ENCODE measurements at places on chromosomes 3 and 15.
A peak's percentile ranks its signal among the peaks of the same experiment; 100 is the strongest.

GRCh38 chr15:39251413-39252133, 329.3 kb upstream of the THBS1 start:
- DNase-seq = no peak

DNA sequence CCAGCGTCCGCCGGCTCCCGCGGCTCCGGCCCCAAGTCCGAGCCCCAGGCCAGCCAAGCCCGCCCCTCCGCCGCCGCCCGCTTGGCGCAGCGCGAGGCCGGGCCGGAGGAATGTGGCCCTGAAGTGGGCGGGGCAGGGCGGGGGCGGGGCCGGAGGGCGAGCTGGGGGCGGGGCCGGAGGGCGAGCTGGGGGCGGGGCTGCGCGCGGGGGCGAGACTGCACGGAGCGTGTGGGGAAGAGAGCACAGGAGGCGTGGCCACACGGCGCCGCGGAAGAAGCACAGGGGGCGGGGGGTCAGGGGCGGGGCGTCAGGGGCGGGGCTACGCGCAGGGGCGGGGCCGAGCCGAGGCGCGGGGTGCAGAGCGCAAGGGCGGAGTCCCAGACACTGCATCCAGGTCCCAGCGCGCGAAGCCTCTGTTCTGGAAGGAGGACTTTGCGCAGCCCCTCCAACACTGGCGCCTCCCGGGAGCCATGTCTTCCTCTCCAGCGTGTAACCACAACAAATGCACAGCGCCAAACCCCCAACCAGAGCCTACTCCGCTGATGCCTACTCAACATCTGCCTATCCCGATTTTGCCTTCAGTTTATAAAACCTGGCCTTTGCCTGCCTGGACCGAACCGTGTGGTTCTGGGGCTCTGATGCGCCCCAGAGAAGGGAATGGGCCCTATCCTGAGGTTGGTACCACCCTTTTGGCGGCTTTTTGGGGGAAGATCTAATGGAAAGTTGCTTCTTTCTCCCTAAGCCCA, 105.5 kb downstream of the IQSEC1 start:
- peak; percentile 87 for DNase-seq

DNA sequence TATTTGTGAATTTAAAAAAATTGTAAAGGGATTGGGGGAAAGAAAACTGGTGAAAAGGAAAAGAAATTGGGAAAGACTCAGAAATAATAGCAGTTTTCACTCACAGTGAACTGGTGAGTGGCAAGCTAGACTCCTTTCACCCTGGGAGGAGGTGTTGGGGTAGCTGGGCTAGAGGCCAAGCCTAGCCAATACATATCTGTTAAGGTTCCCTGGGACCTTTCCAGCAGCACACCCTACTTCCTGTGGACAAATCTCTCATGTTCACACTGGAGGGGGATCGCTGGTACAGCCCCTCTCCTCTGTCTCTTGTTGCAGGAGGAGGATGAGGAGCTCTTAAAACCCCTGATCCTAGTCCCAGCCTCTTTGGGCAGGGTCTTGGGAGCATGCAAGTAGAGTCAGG, 3.7 kb upstream of the RPP25 start:
- no peak for DNase-seq

DNA sequence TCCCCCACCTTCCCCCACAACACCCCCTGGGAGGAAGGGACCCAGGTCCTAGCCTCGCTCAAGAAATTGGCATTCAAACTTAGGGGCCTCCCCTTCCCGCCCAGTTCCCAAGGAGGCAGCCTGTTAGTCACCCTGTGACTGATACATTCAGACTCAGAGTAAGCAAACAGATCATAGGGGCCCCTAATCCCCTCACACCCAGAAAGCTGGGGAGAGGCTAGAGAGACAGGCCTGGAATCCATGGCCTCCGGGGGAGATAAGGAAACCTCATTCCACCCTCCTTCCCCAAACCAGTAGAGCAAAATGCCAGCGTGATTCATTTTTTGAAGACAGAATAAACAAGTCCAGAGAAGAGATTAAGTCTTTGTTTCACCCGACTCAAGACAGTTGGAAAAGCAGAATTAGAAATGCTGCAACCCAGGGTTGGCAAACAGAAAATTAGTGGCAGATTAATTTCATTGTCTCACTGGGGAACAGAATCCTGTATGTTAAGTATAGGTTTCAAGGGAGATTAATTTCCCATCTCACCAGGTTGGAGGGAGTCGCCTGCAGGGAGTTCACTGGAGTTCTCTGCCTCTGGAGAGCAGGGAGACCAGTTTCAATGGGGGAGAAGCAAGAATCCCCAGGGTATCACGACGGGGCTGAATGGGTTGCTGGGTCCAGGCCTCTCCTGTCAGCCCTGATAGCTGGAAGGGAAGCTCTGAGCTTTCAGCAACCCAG, 268.3 kb downstream of the UACA start:
- no peak for DNase-seq

DNA sequence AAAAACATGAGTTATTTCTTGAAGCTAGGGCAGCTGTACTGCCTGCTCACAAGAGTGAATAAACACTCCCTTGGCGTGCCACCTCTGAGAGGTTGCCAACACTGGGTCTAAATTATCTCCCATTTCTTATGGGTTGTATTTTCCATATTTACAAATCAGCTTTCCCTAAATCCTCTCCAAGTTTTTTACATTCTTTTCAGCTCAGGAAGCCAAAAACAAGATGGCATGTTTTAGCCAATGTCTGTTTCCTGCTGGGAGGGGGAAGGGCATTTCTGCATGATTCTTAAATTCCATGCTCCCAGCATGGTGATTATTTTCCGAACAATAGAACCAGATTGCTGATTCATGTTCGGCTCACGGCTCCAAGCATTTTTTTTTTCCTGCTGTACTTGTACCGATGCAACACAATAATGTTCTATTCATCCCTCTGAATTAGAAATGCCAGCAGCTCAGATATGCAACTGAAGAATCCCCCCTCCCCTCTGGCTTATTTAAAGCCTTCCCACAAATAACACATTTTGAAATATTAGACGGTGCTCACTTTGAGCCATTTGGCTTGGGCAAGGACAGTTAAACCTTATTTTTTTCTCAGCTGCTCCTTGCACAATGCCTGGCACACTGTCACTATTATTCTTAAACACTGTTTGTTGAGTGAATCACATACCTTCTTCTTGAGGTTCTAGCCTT, 252.5 kb downstream of the THRB start:
- no peak for DNase-seq

DNA sequence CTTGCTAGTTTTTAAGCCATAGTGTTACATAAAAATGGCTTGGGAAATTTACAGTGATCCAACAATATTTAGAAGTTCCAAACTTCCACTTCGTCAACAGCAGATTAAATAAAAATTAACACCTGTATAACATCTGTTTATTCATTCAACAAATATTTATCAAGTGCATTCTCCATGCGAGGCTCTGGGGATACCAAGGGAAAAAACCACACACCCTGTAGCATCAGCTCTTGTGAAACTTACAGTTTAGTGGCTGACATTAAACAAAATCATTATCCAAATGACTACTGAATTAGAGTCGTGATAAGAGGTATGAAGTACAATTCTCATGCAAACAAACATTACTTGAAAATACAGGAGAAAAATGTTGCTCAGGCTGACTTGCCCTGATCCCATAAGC, 122.9 kb downstream of the DLG1 start:
- DNase-seq = no peak

GRCh38 chr3:46812237-46812791, 50.9 kb downstream of the MYL3 start:
- DNase-seq = peak; percentile 51

DNA sequence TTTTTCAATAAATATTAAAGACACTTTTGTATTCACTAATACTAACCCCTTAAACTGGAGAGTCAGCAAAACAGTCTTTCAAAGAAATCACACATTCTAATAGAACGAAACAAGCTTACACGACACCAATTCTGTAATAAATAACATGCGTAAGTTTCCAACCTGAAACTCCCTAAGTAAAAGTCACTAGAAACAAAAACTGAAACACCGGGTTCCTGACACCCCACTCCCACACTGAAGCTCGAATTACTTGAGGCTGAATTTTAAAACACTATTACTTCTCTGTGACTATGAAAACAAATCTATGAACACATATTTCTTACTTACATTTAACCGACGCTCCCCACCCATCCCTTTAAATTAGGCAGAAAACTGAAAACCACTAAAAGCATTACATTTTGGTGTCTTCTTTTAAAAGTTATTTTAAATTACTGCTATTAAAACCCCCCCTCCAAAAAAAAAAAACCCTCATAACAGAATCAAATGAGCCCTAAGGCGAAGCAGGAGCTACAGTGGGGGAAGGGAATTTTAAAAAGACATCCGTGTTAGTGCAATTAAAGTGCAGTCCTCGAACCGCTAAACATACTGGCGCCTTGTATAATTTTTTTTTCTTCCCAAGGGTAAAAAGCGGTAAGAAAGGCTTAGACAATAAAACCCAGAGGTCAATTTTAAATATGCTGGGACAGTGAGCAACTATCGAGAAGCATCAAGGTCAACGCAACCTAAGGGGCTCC, 878 bp downstream of the SPPL2A start:
- peak; percentile 38 for DNase-seq

- no peak for DNase-seq
These were observed 280.8 kb upstream of the ROPN1 start for GRCh38 chr3:124272605-124273151.

- DNase-seq = no peak
These were observed 64.7 kb downstream of the MINAR1 start for GRCh38 chr15:79496838-79497237.

DNA sequence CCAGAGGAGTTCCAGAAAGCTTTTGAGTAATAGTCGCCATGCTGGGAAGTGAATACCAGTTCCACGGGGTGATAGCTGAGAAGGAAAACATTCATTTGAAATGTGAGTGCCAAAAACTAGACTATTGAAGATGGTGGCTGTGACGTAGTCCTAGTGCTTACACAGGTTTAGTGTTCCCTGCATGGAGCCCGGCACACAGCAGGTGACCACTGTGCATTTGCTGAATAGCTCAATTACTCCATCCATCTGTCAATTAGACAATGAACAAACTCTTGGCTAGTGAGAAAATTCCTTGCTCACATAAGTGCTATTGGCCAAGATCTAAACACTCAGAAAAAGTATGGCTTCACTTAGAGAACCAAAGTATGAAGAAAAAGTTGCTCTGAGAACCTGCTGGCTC, 448.1 kb upstream of the WNT5A start:
- no peak for DNase-seq

- DNase-seq = no peak
These were observed 447.4 kb downstream of the AGBL1 start for GRCh38 chr15:86526938-86527690.

GRCh38 chr3:33372218-33373081, 67.8 kb downstream of the UBP1 start:
- DNase-seq = peak; percentile 30

DNA sequence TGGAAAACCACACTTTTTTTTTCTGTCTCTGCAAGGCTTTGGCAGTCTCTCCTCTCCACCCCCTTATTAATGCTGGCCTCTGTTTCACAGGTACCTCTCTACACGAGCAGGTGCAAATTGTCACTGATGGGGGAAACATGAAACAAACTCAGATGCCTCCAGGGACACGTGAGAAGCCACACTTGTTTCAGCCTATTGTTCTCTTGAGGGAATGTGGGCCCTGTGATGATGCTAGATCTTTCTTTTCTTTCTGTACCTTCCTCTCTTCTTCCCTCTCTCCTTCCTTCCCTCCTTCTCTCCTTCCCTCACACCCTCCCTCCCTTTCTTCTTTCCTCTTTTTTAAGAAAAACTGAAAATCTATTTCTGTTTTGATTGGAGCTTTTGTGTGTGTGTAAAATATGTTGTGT, 5.7 kb upstream of the BLM start:
- DNase-seq = no peak

DNA sequence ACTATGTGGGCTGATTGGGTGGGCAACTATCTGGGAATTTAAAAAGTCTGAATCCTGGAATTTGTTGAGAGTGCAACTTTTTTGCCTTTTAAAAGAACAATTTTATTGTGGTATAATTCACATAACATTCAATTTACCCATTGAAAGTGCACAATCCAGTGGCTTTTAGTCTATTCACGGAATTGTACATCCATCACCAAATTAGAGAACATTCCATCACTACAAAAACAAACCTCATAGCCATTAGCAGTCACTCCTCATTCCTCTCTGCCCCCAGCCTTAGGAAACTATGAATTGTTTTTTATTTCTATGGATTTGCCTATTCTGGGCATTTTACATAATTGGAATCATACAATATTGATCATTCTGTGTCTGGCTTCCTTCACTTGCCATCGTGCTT, 101.8 kb upstream of the ALDH1A3 start:
- no peak for DNase-seq

DNA sequence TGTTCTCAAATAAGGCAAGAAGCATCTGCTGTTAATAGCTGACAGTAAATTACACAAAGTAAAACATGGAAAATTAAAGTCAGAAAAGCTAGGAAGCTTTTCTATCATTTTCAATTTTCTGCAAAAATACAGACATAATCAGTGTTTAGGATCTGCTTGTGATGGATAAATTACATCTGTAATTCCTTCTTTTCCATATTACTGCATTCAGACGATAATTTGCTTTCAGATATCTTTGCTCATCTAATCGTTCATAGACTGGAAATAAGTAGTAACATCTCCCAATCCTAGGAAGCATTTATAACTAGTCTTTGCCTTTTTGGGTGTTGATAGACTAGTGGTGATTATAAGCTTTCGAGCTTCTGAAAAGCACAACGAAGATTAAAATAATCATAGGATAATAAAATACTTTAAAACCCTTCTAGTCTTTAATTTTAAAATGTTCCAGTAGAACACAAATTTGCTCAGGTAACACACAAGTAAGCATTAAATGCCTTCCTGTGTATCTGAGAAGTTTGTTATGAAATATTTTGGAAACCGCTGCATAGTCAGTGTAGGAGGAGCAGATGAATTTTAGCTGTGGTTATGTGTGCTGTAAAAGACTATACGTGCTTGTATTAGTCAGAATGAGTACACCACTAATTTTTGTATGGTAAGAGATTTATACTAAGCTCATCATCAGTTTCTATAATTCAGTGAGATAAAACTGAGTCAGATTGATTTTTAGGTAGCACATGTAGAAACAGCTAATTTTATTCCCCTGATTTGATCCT, 41.0 kb downstream of the MBNL1 start:
- no peak for DNase-seq

DNA sequence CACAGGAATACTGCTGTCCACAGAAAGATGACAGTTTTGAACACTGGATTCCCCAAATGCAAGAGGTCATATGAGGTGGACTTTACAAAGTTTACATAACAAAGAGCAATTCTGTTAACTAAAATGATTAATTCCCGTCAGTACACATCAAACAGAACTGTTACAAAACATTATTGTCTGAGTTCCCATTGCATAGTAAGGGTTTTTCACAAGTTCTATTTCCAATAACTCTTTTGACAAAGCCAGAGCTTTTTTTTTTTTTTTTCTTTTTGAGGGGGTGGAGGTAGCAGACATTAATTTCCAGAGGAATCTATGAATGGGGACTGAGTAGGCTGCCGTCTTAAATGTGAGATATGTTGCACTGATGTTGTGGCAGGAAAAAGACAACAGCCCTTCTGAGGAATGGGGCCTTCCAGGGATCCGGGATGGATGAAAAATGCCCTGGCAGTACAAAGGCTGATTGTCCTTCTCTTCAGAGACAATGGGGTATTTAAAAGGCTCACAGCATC, 178.1 kb upstream of the KBTBD8 start:
- no peak for DNase-seq

All from thymus (tissue), 14 donors.